ENCODE measurements at places on chromosomes 7 and 10.

GRCh38 chr10:110762109-110762848 is 109.4 kb upstream of the PDCD4 start:
- peak; percentile 63 for DNase-seq

DNA sequence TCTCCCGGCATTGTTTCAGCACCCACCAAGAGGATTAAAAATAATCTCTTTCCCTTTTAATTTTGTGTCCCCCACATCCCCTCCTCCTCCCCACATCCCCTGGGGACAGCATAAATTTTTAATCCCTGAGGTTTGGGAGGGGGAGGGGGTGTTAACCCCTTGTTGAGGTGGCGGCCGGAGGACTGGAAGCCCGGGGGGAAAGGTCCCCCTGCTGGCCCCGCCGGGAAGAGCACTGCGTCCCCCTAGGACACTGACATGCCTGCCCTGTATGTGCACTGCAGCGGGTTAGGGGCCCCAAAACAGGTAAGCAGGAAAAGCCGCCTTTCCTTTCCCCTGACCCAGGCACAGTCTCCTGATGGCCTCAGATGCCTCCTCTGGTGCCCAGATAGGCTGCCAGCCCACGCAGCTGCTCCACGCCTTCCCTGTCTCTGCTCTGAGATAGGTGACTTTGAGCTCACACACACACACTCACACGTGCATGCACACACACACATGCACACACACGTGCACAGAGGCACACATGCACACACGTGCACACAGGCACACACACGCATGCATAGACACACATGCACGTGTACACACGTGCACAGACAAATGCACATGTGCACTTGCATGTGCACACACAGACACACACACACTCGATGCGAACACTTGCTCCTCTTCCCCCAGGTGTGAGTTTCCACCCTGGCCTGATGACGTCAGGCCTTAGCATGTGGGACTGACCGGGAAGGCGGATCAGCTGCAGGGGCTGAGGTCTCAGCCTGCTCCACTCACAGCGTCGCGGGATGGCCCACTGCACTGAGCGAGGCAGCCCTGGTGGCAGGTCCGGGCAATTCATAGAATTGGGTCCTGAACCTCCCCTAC is 12.3 kb downstream of the CNPY1 start:
- no peak for DNase-seq

- no peak for DNase-seq
These were observed 22.6 kb downstream of the WNT8B start for GRCh38 chr10:100485366-100485765.

GRCh38 chr10:103896225-103896624 is 21.8 kb downstream of the STN1 start:
- DNase-seq: no peak

- DNase-seq: no peak
These were observed 85.5 kb downstream of the TMEM130 start for GRCh38 chr7:98784216-98784785.

- no peak for DNase-seq
These were observed 219.4 kb downstream of the ANK3 start for GRCh38 chr10:60170250-60170649.

GRCh38 chr10:117499248-117500105 is 43.1 kb upstream of the EMX2 start:
- no peak for DNase-seq

- no peak for DNase-seq
These were observed 161.6 kb upstream of the PPP2R2D start for GRCh38 chr10:131739206-131739605.

- no peak for DNase-seq
These were observed 142.3 kb downstream of the ARHGAP22 start for GRCh38 chr10:48462482-48463020.

DNA sequence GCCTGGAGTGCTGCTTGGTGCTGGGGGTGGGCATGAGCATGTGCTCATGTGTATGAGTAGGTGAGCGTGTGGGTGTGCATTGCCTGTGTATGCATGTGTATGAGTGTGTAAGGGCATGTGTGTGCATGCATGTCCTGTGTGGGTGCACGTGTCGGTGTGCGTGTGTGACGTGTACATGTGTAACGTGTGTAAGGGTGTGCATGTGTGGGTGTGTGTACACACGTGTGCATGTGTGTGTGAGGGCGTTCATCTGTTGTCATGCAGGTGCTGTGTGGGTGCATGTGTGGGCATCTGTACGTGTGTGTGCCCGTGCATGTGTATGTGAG is 30.3 kb downstream of the FAM20C start:
- DNase-seq: no peak

GRCh38 chr10:21100190-21100589 is 203.1 kb upstream of the NEBL start:
- no peak for DNase-seq

DNA sequence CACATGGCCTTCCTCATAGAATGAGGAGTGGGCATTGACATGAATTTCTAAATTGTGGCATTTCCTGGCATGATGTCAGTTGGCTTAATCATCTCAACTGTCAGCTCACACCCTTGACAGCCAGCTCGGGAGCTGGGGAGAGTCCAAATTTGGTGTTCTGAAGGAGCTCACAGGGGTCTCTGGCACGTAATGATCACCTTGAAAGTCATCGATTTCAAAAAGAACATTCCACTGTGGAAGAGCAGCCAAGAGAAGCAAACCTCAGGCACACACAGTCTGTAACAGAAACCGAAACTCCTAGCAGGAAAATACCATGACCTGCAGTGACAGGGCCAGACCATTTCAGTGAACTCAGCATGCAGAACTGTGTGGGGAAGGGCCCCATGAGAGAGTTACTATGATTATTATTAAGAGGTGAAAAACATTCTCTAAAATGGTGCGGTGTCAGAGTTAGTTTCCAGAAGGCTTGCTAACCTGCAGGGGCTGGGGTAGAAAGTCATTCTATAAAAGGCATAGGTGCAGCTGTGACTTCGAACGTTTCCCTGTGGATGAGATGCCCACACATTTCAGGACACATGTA is 26.4 kb upstream of the KLF6 start:
- DNase-seq: no peak

GRCh38 chr7:106216517-106216922 is 68.3 kb downstream of the NAMPT start:
- DNase-seq: no peak

Data from NCI-H187 (cell line).